ENCODE measurements at places on chromosomes 1 and 21.

GRCh38 chr21:45098867-45099266, 24.5 kb downstream of the ADARB1 start:
- DNase-seq, result no peak

GRCh38 chr1:200856716-200857357, 15.9 kb upstream of the GPR25 start:
- no peak for DNase-seq

GRCh38 chr1:90039652-90040051, 44.7 kb downstream of the ZNF326 start:
- DNase-seq, result no peak

- no peak for DNase-seq
These were observed 17.9 kb downstream of the PLPP3 start for GRCh38 chr1:56561227-56562019.

GRCh38 chr1:230923176-230923575, 54.9 kb upstream of the C1orf198 start:
- peak; percentile 26 for DNase-seq

DNA sequence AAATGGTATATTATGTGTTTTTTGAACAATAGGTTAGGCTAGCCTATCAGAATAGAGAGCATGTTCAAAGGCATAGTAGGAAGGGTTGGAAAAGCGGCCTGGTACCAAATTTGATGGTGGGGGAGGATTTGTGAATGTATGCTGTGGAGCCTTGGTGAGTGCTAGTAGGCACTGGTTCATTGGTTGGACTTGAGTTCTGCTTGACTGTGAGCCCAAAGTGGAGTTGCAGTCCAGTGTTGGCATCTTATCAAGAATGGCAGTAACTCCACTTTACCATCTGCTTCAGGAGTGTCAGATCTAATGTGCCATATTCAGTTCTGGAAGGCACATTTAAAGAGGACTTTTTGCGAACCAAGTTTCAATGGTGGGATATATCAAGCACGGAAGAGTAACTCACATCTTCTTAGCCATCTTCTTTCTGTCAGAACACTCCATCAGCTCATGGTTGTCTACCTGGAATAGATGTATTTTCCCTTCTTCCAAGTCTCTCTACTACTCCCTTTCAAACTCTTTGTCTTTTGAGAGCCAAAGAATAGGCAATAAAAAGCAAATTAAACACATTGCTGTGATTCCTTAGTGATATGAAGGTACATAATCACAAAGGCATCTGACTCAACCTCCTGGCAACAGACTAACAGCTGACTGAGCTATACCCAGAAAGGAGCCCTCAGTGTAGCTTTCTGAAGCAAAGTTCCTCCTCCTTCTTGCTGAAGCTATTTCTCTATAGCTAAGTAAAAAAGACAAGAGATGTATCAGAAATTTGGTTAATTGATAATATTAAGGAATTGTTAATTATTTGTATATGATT, 21.7 kb downstream of the LRRC8B start:
- no peak for DNase-seq

- no peak for DNase-seq
These were observed 51.3 kb downstream of the PTP4A2 start for GRCh38 chr1:31886866-31887265.

- DNase-seq, result no peak
These were observed 58.4 kb downstream of the IGSF5 start for GRCh38 chr21:39803393-39803792.

GRCh38 chr1:9164919-9165318, 36.0 kb upstream of the GPR157 start:
- no peak for DNase-seq

- no peak for DNase-seq
These were observed 13.0 kb upstream of the ARHGEF16 start for GRCh38 chr1:3441410-3441847.

DNA sequence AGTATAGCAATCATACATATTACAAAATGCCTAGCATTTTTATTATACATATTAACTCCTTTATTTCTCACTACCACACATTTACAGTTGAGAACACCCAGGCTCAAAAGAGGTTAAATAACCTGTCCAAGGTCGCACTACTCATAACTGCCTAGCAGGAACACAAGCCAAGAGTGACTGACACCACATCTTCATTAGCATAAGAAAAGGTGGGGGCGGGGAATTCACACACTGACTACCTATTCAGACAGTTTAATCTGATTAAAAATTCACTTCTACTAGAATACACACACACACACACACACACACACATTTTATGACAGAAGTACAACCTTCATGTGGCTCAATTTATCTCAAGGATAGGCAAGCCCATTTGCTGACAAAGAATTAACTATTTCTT, 77.8 kb upstream of the CACHD1 start:
- DNase-seq, result no peak
